ENCODE measurements at places on chromosomes 16 and 17.

DNA sequence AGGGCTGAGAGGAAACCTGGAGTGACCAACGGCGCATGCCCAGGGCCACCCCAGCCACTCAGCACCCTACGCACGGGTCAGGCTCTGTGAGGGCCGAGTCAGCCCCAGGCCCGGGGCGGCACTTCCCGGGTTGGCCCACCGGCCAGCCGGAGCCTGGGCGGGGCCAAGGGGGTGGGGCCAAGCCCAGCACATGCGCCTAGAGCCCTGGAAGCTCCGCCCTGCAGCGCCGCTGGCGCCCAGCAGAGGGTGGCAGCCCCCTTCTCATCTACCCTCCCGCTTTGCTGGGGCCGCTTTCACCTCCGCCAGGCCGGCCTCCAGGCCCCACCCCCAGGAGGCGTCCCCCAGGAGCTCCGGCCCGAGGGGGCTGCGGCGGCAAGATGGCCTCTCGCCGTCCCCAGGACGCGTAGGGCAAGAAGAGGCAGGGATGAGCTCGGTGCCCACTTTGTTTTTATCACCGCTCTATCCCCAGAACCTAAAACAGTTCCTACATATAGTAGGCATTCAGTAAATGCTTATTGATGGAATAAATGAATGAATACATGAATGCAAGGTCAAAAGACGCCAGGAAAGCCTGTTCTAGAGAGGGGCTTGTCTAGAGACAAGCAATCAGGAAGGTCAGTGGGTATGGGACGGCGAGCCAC, 31.3 kb downstream of the MYO18A start:
- peak; percentile 95 for DNase-seq

GRCh38 chr17:17938388-17939107, 33.7 kb downstream of the TOM1L2 start:
- DNase-seq = no peak

- no peak for DNase-seq
Observed at GRCh38 chr17:8574687-8575086, 55.8 kb downstream of the MYH10 start.

DNA sequence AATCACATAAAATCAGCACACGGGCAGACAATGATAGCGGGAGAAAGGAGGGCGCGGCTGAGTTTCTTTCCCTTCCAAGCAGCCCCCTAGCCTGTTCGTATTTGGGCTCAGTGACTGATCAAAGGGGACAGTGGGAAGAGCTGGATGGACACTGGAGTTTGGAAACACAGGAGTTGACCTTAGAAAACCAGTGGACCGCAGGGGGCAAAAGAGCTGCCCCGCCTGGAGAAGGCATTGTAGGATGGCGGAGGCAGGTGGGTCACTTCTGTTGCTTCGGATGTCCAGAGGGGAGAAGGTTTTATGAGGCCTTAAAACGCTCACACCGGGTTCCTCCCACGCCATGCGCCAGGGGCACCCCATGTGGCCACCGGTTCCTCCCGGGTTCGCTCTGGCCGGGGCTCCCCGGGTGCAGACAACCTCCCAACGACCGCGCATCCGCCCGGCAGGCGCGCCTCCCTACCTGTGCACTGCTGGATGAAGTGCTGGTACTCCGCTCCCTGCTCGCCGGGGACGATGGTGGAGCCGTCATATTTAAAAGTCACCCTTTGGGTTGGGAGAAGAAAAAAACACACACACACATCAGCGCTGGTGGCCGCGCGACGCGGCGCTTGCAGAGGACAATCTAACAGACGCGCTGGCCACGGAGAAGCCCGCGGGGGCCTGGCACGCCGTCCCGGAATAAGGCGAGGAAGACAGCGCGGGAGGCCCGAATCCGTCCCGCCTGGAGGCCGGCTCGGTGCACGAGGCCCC, 662 bp downstream of the COTL1 start:
- peak; percentile 4 for DNase-seq

DNA sequence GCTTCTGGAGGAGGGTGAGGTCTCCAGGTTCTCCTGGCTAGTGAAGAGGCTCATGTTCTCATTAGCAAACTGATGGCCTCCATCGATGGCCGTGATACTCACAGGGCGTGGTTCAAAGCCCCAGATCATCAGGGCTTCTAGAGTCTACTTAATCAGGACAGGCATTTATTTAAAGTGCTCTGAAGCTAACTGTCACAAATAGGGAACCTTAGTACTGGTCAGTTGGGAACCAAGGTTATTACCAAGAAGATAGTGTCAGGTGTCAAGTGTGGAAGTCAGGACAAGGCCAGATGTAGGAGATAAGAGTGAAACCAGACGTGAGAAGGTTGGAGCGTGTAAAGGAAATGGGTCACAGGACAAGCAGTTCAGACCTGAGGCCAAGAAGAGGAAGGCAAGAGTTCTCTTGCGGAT, 56.9 kb downstream of the PIGL start:
- DNase-seq = no peak

GRCh38 chr17:41692722-41693521, 4.2 kb downstream of the EIF1 start:
- DNase-seq = no peak

DNA sequence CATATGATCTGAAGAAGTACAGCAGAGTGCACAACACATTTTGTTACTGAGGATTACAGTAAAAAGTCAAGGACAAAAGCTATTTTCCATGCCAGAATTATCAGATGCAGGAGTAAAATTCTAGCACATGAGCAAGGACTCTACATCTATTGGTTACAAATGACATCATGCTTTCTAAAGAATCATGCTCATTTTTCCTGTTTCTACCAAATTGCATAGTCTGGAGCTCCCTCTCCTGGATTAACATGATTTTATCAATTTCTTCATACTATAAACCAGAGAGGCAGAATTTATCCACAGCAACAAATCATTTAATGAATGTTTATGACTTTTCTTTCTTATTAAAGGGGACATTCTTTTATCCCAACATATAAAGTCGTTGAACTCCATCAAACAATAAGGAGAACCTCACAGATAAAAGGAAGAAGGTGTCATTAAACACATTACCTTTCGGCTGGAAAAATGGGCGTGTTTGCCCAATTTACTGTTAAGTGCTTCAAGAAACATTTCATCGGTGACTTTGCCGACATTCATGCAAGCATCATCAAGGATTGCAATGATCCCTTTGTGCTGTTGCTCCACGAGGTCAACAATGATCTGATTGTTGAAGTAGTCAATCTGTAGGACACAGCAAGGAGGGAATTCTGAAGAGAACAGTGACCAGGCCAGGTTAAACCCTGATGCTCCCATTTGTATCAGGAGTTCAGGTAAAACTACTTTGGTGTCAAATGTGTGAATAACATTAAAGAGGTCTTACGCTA, 121.7 kb downstream of the MYO1D start:
- peak; percentile 80 for DNase-seq

GRCh38 chr17:78082988-78083387, 45.6 kb downstream of the TMC6 start:
- DNase-seq = peak; percentile 36

DNA sequence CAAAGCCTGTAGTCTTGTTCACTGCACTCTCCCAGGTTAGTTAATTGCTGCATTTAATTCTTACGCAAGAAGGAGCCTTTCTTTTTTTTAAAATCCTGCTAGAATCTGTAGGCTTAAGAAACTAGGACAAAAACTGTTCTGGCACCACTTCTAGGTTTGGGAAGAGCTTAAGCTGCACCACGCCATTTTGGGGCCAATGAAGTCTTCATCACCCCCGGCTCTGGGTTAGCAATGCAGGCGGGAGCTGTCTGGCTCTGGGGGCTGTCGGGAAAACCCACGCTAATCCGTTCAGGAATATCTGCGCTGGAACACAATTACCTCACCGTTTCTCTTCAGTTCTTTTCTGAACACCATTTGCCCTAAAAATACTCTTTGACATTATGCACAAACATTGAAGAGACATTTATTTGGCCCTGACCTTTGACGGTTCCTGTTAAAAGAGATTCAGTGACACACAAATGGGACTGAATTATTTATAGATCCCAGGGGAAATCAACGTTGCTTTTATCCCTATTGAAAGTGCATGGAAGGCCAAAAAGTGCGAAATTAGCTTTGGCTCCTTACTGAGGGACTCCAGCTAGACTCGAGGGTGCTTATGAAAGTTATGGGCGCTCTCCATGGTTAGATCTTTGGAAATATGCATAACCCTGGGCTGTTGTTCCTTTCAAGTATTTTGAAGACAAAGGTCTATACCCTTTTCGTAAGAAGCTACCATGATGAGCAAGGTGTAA, 249.2 kb downstream of the HAPSTR1 start:
- no peak for DNase-seq

- DNase-seq = no peak
Observed at GRCh38 chr17:72219137-72219823, 98.5 kb downstream of the SOX9 start.

Data from NCI-H748 treated with DMSO at 0.1 percent for 48 hours (cell line).